ENCODE measurements at places on chromosomes 11 and 22.
A peak's percentile ranks its signal among the peaks of the same experiment; 100 is the strongest.

DNA sequence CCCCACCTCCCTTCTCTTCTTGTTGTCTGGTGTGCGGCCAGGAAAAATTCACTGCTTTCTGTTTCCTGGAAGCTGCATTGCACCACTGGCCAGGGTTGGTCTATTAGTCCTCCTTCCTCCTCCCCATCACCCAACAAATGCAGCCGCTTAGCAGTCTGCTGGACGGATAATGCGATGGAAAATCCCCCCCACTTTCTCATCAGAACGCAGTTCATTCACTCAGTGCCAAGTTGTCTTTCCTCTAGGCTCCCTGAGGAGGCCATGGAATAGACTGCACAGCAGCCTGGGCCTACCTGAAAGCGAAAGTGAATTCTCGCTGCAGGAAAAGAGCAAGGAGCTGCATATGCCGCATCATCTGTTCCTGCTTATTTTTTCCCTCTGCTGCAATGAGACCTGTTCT, 513.6 kb downstream of the METTL15 start:
- DNase-seq: no peak

GRCh38 chr22:36439481-36440271, 41.8 kb downstream of the TXN2 start:
- peak; percentile 83 for DNase-seq

DNA sequence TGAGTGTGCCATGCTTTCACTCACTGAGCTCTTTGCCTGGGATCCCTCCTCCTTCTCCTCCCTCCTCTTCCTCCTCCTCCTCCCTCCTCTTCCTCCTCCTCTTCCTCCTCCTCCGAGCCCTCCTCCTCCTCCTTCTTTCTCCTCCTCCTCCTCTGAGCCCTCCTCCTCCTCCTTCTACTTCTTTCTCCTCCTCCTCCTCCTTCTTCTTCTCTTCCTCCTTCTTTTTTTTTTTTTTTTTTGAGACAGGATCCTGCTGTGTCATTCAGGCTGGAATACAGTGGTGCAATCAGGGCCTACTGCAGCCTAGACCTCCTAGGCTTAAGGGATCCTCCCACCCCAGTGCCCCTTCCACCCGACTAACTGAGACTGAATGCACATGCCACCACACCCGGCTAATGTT, 62.3 kb downstream of the DEUP1 start:
- DNase-seq: no peak

DNA sequence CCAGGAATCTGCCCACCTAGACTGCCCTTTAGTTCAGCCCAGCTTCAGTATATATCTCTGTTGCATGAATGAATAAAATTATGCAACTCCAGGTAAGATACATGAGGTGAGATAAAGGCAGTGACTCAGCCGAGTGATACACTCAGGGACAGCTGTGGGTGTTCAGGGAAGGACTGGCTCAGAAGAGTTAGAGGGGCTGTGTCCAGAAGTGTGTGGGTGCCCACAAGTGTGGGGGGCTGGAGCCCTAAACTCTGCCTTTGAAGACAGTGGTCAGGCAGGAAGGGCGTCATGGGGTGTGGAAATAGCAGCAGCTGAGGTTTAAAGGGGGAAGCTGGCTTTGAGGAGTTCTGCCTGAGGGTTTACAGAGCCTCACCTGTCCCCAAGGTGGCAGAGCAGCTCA, 8.3 kb downstream of the FTH1 start:
- DNase-seq: no peak

DNA sequence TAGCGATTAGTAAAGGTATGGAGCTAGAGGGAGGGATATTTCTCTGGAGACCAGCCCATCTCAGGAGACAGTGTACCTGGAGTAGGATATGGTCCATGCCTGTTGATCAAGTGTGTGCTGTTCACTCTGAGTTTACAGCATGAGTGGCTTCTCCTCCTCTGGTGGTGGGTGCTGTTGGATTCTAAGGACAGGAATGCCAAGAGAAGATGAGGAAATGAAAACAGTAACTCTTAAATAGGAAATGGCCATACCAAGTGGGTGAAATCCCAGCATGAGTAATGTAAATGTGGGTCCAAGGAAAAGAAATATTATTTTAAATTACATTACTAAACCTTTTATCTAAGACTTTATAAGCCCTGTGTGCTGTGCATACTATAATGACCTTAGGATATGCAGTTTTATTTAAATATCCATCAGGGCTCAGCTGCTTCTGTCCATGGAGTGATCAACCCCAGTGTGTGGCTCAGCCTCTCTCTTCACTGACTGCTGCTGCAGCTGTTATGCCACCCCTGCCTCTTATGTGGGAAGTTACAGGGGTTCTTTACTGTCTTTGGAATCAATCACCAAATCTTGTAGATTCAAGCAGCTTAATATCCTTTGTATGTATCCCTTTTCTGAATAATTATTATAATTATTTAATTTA, 54.3 kb downstream of the FAT3 start:
- no peak for DNase-seq

- DNase-seq: peak; percentile 9
Observed at GRCh38 chr11:117876341-117877119, at the start of gene FXYD6. Gene FXYD6, minus strand, starts transcription at chr11:117876658. Its CDS starts 33,882 bp downstream, at chr11:117842776.

DNA sequence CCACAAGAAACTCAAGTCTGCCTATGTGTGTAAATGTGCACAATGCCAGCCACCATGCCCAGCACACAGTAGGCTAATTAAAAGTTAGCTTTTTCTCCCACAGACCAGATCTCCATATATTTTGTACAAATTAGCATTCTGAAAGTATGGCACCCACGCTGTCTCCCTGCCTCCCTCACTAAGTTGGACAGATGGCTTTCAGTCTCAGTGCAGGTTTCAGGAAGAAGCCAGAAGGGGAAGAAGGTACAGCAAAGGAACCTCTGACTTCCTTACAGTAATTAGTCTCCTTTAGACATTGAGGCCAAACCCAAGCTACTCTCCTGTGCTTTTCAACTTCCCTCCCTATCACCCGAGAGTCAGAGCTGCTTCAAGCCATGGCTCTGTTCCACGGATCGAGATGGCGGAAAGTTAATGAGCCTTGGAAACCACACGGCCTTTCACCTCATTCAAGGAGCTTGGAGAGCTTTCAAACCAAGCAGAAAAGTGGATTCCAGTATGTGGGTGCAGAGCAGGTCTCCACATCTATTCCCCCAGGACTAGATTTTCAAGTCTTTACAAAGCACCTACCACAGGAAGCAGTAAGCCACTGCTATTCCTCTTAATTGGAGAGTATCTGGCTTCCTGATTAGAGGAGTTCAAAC, 221.1 kb upstream of the NARS2 start:
- no peak for DNase-seq

GRCh38 chr11:35907648-35908431, 36.0 kb upstream of the LDLRAD3 start:
- peak; percentile 79 for DNase-seq

DNA sequence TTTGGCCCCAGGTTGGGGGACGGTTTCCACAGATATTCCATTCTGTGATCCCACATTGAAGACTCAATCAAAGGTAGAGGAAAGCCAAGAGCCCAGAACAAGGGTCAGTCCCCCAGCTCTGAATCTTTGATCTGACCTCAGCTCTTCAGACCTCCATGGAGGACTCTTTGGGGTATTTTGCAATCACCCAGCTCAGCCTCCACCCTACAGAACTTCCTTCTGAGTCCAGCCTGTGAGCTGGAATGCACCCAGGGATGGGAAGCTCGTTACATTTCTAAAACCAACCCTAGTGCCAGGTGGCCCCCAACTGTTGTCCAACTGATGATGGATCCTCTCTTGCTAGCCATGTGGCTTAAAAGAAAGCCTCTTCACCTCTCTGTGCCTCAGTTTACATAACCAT, 335.3 kb downstream of the MN1 start:
- DNase-seq: no peak

DNA sequence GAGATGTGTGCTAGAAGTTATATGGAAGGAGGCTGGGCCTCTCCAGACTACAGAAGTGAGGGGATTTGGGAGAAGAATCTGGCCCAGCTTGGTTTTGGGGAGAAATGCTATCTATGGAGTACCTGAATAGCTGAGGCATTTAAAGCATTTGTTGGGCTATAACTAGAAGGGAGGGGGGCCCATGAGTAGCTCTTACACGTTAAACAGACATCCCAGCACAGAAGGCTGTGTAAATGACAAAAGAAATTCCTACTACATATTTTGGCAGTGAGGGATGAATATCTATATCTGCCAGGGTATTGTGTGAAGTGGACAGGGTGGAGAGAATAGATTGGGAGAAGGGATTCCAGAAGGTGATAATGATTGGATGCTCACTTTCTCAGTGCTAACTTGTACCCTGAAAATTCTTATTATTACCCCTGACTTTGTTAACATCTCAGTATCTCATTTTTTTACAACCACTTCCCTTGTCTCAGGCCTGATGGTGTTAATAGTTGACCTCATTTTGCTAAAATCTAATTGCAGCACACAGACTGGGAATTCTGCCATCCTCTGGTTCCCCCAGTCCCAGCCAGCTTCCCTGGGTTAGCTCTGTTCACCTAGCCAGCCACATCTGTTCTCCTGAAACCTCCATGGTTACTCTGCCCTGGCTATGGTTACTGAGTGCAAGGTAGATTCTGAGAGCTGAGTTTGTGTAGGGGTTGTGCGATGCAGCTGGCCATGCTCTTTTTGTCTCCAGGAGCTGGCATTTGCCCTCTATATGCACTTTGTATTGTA, 28.8 kb upstream of the RRM1 start:
- DNase-seq: no peak

DNA sequence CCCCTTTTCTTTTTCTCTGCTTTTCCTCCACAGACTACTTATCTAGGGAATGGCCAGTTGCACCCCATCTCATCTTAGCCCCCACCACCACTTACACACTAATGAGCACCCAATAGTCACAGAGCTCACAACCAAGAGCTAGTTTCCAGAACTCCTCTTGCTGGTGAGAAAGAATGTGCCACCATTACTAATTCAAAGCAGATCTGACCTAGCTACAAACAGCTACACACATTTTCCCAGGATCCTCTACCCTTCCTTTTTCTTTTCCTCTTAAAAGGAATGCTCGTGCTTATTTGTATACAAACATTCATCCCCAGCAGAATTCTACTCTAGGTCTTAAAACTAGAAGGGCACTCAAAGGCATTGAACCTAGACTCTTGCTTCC, 136.8 kb downstream of the CD44 start:
- DNase-seq: no peak

DNA sequence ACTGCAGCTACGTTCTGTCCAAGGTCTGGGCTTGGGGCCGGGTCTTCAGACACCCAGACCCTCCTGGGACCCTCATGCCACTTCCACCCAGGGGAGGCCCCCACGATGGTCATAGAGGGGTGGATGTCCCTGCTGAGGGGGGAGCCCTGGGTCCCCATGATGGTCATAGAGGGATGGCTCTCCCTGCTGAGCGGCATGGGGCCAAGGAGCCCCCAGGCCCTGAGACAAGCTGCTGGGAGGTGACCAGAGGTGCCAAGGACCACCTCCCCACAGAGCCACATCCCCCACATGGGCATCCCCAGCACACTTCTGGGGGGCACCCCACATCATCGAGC, 7.2 kb downstream of the MUC5B start:
- DNase-seq: no peak

GRCh38 chr11:94782446-94782845, 14.3 kb downstream of the AMOTL1 start:
- DNase-seq: no peak

GRCh38 chr11:105000797-105001196, 22.2 kb downstream of the CASP5 start:
- DNase-seq: no peak

GRCh38 chr11:109604481-109605400, 182.8 kb downstream of the C11orf87 start:
- DNase-seq: no peak

DNA sequence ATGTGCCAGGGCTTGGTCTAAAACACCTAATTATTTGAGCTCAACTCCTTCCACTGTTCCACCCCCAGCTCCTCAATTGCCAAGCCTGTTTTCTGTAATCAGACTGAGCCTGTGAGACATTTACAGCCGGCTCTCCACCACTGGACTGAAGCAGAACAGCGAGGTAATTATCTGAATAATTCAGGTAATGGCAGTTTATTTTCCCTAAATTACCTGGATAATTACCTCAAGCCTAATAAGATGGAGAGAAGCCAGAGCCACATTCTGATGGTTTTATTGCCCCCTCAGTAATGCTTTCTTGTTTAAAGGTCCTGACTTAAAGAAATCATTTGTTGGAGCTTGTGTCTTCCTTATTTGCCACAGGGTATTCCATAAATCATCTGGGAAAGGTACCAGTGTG, 64.2 kb downstream of the FZD4 start:
- DNase-seq: no peak

DNA sequence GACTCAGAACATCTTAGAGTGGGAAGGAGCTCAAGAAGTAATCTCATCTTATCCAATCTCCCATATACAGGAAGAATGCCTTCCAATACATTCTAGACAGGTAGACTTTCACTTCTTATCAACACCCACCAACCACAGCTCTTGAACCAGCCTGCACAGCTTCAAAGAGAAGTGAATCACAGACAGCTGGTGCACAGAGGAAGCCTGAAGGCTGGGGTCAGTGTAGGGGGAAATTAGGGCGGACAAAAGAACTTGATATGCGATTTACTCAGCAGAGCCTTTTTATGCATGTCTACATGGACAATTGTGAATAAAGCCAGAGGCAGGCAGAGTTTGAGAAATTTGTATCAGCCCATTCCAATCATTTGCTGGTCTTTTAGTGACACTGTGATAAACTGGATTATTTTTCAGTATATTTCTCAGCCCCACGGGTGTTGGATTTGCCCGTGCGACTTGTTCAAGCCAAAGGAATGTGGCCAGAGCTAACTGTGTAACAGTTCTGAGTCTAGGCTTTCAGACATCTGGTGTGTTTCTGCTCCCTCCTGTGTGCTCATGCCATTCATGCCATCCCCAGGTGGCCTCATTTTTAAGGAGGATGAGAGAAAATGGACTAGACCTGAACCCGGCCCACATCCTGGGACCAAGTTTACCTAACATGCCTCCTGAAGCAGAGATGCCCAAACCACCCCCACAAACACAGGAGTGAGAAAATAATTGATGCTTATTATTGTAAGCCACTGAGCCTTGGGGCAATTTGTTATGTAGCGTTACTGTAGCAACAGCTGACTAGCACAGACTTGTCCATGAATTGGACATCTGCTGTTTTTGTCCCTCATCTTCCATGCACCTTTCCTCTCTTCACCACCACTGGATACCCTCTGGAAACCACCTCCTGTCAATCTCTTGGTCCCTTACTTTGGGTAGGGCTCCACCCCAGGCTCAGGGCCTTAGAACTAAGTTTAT, 137.5 kb upstream of the HSD17B12 start:
- no peak for DNase-seq

DNA sequence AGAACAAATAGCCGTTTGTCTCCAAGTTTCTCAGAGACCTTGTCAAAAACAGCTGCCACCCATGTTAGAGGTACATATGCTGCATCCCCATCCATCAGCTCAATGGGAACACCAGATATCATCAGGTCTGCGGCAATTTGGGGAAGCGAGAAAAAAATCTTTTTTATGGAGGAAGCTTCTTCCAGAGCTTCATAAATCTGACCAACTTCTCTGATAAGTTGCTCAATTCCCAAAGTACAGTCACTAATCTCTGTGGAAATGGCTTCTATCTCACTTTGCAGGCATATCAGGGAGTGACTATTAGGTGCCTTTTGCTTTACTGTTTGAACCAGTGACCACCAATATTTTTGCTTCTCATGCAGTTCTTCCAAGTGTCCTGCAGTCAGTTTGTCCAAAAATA, 34.3 kb upstream of the MRPL17 start:
- DNase-seq: no peak
